Fibroblast of villous mesenchyme (primary cell): ENCODE measurements at places on chromosomes 12 and 14.

- no peak for DNase-seq
These were observed 27.6 kb downstream of the SLC2A13 start for GRCh38 chr12:40078266-40078665.

DNA sequence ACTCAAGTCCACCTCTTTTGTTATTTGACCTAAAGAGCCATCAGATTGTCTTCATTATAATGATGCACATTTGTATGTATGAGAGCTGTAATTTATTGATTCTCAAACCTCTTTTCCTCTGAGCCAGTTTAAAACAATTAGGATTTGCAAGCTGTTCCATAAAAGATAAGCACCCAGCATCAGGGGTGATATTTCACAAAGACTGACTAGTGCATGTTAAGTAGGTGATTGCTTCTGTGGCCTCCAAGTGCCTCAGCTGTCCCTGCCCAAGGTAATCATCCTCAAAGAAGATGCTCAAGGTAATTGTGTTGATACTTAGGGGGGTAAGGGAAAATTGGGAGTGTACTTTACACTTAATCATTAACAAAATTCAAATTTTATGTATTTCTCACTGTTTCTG is 18.2 kb downstream of the CEP128 start:
- DNase-seq = no peak

DNA sequence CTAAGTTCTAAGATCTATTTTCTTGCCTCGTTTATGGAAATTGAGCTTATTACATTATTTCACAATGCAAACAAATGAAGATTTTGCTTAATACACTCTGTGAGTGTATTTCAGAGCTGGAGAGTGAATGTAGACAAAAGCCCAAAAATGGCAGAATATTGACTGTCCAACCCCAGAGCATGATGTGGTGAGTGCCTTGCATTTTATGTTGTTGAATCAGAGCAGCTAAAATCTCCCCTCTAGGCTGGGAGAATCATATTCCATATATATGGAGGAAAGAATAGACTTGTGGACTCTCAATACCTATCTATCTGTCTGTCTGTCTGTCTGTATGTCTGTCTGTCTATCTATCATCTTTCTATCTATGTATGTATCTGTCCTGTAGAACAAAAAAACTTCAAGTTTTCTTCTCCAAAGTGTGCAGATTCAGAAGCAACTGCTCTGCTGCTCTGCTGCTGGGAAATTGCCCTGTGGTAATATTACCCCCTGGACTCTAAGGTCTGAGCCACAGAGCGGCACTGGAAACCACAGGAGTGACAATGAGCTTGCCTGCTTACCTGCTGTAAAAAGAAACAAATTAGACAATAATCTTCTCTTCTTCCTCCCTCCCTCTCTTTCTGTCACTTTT is 209.4 kb upstream of the PRICKLE1 start:
- DNase-seq = no peak

DNA sequence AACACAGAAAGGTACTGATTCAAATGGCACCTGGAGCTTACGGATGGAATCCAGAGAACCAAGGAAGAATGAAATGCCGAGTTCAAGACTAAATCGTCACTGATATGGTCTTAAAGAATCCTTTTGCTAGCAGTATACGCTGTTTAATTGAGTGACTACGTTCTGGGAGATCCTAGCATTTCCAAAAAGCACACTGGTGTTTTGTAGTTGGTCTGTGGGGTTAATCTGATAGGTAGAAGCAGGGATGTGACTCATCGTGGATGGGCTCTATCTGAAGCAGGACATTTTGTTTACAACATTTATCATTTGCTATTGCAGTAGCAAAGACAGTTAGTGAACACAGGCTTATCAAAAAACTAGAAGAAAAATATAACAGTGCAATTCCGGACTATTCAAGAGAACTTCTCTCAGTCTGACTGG is 169.2 kb upstream of the HMGA2 start:
- peak; percentile 89 for DNase-seq

GRCh38 chr12:104691721-104692556 is 235.2 kb downstream of the CHST11 start:
- DNase-seq = no peak

GRCh38 chr12:40086471-40086870 is 19.4 kb downstream of the SLC2A13 start:
- no peak for DNase-seq

- DNase-seq = no peak
These were observed 34.2 kb downstream of the CCDC88C start for GRCh38 chr14:91383439-91383838.

GRCh38 chr12:120181991-120182631 is 12.4 kb downstream of the GCN1 start:
- peak; percentile 69 for DNase-seq

DNA sequence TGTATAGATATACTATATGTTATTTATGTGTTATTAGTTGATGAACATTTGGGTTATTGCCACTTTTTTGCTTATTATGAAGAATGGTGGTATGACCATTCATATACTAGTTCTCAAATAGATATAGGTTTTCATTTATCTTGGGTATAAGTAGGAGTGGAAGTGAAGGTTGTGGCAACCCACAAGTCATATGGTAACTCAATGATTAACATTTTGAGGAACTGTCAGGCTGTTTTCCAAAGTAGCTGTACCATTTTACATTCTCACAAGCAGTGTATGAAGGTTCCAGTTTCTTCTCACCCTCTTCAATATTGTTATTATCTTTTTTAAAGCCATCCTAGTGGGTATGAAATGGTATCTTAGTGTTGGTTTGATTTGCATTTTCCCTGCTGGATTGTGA is 19.0 kb upstream of the MSRB3 start:
- no peak for DNase-seq

DNA sequence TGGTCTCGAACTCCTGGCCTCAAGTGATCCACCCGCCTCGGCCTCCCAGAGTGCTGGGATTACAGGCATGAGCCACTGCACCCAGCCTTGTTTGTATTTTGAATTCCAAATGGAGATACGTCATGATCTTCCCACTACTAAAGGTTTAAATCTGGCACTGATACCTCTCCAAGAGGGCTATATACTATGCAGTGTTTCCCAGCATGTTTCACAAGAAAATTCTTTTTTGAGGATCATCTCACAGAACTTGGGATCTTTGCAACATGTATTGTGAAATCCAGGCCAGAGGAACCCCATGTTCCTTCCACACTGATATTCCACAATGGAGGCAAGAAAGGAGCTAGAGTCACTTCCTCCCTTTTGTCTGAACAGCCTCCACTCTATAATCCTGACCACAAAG is 112.7 kb downstream of the NT5DC3 start:
- DNase-seq = peak; percentile 87

DNA sequence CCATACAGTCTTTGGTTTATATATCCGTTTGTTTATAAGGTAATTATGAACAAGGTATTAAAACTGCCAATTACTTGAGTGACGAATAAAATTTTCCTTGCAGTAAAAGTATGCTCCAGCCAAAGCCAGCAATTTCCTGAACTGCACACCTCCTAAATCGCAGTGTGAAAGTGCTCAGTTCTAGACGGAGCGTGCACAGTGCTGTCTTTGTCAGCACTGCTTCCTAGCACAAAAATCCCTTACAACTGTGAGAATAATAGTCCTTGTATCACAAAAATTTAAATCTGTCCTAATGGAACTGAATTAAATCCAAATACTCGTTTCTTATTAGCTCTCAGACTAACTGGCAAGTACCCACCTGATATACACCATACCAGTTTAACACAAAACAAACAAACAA is 26.3 kb downstream of the LRIG3 start:
- no peak for DNase-seq

DNA sequence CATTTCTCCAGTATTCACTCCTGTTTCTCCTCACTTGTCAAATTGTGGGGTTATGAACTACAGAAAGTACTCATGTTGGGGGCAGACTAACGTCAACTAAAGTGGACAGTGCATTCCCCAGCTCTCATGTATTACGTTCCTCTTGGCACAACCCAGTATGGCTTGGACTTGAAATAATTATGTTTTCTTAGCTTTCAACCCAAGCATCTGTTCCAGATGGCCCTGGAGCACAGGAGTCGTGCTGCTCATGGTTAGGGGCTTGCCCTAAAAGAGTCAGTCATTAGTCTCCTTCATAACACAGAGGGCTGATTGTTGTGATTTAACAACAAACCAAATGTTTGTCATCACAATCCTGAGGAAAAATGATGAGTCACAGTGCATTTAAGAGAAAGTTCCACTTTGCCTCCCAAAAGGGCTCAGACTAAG is 154.4 kb downstream of the RPAP3 start:
- DNase-seq = peak; percentile 80

DNA sequence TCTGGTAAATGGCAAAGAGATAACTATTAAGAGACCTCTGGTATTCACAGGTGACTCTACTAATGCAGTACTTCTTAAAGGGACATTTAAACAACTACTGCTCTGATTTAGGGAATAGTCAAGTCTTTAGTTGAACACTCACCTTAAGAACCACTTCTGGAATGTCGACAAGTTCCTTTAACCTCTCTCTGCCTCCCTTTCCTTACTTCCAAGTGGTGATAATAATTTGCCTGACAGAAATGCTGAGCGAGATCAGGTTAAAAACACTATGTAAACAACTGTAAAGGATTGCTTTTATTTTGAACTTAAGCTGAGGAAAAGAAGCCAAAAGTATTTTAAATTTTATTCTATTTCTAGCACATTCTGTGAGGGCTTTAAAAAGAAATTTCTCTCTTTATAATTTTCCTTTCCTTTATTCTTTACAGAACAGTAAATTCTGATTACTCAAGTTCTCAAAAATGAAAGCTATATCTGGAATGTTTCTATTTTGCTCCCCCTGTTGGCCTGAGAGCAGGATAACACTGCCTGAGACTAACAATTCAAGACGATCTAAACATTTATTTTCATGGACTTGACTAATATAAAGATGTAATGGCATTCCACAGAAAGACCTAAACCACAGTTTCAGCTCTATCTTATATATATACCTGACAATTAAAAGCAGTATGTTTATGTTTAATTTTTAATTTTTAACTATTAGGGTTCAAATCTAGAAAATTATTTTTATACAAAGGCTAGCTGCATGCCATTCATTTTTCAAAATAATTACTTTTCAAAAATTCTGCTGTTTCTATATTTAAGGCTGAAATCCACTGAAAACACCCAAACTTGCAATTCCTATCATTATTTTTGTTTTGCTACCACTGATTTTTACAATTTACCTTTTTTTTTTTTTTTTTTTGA is 29.2 kb downstream of the ZCCHC8 start:
- peak; percentile 84 for DNase-seq

DNA sequence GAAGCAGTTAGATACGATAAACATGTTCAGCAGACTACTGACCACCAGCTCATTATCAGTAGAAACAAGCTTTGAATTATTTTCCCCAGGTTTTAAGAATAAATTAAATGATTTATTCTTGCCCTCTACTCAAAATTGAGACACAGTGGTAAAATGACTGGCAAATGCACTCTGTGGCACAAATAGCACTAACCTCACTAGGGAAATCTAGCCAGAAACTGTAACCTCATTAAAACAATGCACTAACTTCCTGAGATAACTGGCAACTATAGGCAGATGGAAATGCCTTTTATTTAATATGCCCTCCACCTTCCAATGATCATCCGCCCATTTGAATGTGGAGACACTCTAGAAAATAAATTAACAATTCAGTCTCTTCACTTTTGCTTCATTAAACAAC is 33.2 kb downstream of the CPNE8 start:
- DNase-seq = no peak

DNA sequence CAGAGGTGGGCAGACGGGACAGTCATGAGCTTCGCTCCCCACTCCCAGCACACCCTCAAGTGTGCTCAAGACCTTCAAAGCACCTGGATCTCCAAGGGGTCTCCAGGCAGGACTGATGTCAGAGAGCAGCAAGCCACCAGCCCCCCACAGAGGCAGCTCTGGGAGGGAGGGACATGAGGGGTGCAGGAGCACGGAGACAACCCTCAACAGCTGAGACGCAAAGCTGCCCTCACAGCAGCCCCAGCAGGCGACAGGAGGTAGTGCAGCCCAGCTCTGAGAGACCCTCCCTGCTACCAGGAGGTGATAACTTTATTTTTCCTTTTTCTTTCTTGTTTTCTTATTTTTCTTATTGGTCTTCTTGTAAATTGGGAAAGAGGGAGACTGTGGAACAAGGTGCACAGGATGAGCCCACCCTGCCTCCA is 17.9 kb downstream of the SIVA1 start:
- no peak for DNase-seq

- DNase-seq = no peak
These were observed 337.2 kb upstream of the NAV3 start for GRCh38 chr12:77493302-77494168.

GRCh38 chr14:32809255-32809654 is 129.4 kb upstream of the NPAS3 start:
- no peak for DNase-seq

- DNase-seq = no peak
These were observed 30.6 kb downstream of the ATG14 start for GRCh38 chr14:55381040-55381439.

GRCh38 chr12:82040987-82041743 is 282.0 kb upstream of the PPFIA2 start:
- DNase-seq = no peak

DNA sequence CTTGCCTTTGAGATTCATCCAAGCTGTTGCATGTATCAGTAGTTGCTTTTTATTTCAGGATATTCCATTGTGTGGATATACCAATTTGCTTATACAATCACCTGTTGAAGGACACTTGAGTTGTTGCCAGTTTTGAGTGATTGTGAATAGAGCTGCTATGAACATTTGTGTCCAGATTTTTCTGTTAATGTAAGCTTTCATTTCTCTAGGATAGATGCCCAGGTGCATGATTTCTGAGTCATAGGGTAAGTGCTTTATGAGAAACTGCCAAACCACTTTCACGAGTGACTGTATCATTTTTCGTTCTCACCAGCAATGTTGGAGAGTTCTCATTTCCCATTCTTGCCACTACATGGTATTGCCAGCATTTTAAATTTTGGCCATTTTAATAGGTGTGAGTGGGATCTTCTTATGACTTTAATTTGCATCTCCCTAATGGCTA is 434.6 kb upstream of the RGS6 start:
- DNase-seq = peak; percentile 47

DNA sequence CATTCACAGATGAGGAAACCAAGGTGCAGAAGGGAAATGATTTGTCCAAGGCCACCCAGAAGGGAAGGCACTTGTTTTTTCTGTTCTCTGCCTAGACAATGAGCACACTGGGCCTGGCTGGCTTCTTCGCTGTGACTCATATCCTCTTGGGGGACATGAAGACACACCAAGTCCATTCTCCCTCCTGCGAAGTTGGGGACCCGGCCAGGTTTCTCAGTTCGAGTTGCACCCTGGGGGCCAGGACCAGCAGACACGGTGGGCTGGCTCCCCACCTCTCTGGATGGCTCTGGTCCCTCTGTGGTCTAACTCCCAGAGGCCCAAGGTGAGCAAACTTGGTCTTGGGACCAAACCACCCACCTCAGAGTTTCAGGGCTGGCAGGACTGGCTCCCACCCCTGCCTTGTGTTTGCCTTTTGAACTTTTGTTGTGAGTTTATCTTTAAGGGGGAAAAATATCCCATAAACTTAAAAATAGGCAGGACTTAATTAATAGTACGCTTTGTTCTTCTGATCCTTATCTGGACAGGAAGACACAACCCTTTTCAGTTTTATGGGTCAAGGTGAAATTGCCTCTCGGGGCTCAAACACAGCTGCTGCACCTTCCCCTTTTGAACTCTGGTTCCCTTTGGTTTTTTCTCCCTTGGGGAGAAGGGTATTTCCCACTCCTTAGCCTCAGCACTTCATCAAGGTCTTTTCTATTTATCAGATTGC is 9.0 kb upstream of the MLEC start:
- peak; percentile 21 for DNase-seq
